Pulmonary artery endothelial cell (primary cell): ENCODE measurements at places on chromosomes 2 and 18. TPM values are rescaled to one million over a fixed set of nuclear protein-coding genes. Genes with fewer than 3 reads are reported as not detected.
A peak's percentile ranks its signal among the peaks of the same experiment; 100 is the strongest.

PRKAG3 gene
- not detected in 2 replicates for total RNA-seq

ZSWIM2 gene
- total RNA-seq = not detected in 2 replicates

PLGLB1 gene
- 0.26 and 0.28 TPM in 2 replicates for total RNA-seq

DNA sequence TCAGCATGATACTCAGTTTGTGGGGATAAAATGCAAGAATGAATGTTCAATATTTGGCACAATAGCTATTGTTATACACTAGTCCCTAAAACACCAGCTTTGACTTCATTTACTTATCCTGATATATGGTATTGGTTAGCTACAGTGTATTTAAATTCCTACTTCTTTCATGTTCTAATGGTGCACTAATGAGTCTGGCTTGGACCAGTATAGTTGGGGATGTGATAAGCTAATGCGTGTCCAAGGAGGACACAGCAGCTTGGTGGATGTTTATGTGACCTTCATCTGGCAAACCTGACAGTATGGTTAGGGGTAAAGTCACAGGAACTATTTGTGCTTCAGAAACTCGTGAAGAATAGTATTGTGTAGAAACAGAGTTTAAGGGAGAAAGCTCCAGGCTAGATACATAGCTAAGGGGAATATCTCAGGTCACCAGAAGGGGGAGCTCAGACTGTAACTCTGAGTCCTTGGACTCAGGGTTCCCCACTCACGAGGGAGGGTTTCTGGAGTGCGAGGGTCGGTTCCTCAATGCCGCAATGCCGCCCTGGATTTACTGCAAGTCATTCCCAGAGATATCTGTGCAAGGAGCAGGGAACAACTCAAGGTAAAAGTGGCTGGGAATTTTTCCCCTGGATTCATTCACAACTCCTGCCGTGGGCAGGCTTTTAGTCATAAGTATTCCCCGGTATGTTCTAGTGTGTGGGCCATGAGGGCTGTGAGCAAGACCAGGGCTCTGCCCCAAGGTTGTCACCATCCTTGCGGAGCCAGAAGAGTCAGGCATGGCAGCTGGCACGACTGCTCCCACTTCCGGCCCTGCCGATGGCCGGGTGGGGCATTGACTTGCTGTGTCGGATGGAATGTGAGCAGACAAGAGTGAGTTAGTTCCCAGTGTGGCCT lies 14.5 kb downstream of the IL1R2 start:
- peak; percentile 5 for DNase-seq

DNA sequence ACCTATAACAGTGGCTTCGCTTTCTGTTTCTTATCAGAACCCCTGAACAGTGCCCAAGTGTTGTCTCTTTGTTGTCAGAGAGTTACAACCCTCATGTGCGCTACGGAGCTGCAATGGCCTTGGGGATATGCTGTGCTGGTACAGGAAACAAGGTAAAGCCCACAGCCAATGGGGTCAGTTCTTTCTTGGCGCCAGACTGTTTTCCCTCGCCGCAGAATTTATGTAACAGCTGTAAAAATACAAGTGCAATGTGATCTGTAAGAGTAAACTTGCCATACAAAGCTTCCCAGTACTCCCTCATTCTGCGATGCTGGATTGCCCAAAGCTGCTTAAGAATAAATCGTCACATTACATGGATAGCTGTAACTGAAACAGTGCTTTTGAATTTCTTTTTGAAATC lies 13.9 kb upstream of the HTR2B start:
- DNase-seq = no peak

DNA sequence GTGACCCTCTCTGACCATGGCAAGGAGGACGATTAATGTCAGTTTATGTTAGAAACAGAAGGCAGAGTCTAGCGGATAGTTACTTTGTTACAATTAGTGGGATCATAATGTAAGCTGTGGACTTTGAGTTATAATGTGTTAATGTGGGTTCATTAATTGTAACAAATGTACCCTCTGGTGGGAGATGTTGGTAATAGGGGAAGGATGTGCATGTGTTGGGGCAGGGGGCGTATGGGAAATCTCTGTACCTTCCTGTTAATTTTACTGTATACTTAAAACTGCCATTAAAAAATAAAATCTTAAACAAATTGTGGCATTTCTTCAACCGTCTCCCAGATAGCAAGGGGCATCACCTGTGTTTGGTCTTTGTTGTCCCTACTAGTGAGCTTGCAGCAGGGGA lies 4.8 kb downstream of the UBE2F start:
- DNase-seq = no peak

CRYBA2 gene
- not detected in 2 replicates for total RNA-seq

LYPD6B gene
- not detected in 2 replicates for total RNA-seq

- no peak for DNase-seq
Measured at GRCh38 chr2:124533226-124533954, 508.3 kb downstream of the CNTNAP5 start.

DNA sequence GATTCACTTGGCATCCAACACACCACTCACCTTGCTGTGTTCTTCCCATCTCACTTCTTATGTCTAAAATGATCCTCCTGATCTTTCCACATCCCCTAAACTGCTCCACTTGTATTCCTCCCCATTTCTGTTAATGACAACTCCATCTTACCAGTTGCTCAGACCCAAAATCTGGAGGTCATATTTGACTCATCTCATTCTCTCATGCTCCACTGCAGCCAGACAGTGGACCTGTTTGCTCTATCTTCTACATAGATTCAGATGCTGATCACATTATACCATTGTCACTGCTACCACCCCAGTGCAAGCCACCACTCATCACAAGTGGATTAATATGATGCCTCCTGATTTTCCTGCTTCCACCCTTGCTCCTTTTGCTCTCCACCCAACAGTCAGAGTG lies 7.9 kb upstream of the NABP1 start:
- no peak for DNase-seq

DNA sequence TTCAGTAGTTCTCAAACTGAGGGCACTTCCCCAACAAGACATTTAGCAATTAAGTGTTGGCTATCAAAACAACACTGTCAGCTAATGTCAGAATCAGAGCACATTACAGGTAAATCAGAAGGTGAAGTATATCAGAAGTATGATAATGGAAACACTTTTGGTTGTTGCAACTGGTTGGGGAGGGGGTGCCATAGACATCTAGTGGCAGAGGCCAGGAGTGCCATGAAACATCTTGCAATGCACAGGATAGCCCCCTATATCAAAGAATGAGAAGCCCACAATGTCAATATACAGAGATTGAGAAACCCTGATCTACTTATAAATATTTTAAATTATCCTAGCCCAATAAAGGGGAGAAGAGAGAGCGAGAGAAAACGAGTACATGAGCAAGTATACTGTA lies 4.9 kb upstream of the XPO1 start:
- no peak for DNase-seq

- DNase-seq = no peak
Measured at GRCh38 chr2:96320728-96321622, 4.1 kb upstream of the ITPRIPL1 start.

- DNase-seq = peak; percentile 17
Measured at GRCh38 chr2:204900487-204900886, 355.2 kb downstream of the PARD3B start.

DNA sequence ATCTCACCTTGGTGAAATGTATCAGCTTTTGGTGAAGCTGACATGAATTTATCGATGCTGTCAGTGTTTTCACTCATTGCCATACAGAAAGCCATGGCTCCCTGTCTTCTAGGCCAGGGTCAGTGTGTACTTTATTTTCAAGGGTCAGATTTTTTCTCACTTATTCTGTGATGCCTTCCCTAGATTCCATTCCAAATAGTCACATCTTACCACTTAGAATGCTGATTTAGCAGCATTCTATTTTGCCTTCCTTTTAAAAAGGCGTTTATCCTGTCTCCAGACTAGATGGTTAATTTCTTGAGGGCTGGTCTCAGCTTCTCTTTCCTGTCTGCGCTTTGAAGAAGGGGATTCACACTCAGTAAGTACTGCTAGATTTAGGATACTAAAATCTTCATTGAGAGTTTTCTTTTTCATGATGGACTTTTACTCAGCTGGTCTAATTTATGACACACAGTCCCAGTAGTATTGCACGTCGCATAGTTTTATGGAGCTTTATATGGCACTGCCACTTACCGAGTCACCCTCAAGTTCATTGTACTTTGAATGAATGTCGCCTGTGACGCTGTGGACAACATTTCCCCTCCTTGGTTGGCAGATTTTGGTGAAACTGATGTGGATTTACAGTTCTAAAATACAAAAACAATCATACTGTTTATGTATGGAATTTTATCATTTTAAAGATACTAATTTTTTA lies 194.0 kb downstream of the ZNF407 start:
- DNase-seq = no peak

GRCh38 chr2:20593072-20594034 lies 57.5 kb downstream of the HS1BP3 start:
- no peak for DNase-seq

- DNase-seq = no peak
Measured at GRCh38 chr2:182444170-182444569, 17.3 kb upstream of the PDE1A start.

- DNase-seq = no peak
Measured at GRCh38 chr2:7725850-7726242, 808.6 kb downstream of the RNF144A start.

CTIF gene
- 15.2 and 17.7 TPM in 2 replicates for total RNA-seq

GRCh38 chr2:230007931-230008707 lies 60.6 kb downstream of the SLC16A14 start:
- DNase-seq = peak; percentile 39
